ENCODE measurements at places on chromosomes 2 and 18.

DNA sequence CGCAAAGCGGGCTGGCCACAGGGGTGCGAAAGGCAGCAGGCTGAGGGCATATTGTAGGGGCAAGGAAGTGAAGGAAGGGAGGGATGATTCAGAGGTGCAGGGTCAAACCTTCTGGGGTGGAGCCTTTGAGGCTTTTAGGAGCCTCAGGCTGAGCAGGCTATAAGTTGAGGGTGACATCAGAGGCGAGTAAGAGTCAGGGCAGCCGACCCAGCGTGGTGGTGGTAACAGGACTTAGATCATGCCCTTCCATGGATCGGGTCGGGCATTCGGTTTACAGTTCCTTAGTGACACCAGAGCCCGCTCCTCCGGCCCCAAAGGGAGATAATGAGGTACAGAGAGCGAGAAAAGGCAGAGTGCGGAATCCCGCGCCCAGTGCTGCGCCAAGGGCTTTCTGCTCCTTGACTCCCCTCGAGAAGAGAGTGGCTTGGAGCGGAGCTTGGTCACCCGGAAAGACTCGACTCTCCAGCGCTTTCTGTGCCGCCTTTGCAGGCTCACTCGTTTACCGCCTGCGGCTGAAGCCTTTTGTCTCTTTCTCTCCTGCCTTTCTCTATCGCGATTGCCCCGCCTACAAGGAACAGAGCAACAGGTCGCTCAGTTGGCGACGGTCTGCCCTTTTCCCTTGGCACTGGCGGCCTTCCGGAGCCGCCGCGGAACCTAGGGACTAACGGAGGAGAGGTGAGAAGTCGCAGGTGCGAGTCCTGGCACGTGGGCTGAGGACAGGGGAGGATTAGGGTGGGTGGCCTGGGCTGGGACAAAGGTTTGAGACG is 720 bp downstream of the LBX2 start:
- no peak for DNase-seq

GRCh38 chr18:36812678-36813077 is 16.1 kb downstream of the TPGS2 start:
- DNase-seq, result no peak

DNA sequence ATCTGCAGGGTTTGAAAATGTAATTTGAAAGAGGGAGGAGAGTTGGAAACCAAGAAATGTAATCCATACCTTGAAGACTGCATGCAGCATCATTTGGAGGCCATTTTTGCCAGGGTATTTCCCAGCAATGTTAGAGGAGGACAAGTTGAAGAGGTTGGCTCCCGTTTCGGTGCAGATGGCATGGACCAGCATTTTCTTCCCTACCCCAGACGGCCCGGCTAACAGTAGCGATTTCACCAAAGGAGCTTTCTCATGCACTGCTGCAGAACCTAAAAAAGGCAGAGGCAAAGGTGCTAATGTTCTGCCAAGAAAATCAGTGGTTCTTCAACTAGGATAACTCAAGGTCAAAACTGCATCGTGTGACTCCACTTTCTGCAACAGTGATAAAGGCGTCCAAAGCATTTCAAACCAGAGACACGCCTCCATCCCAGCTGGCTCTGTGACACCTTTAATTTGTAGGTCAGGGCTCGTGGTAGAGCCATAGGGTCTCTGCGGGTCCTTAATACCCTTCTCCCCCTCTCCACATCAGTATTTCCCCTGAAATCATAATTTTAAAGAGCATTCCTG is 99.6 kb upstream of the ASB18 start:
- no peak for DNase-seq

GRCh38 chr2:112962308-112963175 is 15.3 kb upstream of the IL36G start:
- peak; percentile 56 for DNase-seq

DNA sequence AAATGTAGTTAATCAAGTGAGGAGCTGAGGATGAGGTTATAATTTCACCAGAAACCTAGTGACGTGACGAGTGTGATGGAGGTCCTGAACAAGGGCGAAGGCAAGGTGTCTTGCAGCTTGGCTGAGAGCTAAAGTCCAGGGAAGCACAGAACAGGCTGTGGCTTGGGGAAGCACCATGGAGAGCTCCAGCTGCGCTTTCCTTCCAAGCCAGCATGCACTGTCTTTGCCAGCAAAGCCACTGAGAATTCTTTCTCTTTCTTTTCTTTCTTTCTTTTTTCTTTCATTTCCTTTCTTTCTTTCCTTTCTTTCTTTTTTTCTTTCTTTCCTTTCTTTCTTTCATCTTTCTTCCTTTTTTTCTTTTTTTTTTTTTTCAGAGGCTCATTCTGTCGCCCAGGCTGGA is 239.3 kb downstream of the FBXO15 start:
- no peak for DNase-seq

DNA sequence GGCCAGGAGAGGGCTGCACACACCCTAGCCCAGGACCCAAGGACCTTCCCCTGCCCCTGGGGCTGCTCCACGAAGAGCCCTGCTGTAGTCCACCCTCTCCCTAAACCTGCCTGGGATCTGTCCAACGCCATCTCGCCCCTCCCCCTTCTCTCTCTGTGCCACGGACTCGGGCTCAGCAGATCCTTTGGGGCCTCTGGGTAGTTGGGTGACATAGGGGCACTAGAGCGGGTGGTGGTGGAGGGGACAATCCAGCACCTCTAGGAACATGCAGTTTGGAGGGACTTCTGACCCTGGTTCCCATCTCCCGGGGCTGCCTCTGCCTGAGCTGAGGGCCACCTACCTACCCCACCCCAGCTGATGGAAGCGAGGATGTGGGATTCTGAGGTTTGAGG is 7.3 kb upstream of the CRYBA2 start:
- no peak for DNase-seq

DNA sequence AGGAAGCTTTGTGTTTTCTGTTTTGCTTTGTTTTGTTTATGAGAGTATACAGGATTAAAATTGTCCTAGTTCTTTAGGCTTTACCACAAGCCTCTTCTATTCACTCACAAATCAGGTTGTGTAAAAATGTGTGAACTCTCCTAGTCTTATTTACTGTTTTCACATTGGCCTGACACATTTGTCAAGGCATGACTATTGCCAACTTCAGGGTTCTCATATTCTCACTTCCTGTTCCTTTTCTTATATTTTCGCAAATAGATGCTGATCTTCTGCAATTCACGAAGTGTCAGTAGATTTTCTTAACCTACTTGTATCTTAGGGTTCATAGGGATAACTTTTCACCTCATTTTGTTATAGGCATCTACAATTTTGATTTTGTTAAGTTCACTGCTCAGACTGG is 67.1 kb downstream of the CCDC102B start:
- DNase-seq, result no peak

DNA sequence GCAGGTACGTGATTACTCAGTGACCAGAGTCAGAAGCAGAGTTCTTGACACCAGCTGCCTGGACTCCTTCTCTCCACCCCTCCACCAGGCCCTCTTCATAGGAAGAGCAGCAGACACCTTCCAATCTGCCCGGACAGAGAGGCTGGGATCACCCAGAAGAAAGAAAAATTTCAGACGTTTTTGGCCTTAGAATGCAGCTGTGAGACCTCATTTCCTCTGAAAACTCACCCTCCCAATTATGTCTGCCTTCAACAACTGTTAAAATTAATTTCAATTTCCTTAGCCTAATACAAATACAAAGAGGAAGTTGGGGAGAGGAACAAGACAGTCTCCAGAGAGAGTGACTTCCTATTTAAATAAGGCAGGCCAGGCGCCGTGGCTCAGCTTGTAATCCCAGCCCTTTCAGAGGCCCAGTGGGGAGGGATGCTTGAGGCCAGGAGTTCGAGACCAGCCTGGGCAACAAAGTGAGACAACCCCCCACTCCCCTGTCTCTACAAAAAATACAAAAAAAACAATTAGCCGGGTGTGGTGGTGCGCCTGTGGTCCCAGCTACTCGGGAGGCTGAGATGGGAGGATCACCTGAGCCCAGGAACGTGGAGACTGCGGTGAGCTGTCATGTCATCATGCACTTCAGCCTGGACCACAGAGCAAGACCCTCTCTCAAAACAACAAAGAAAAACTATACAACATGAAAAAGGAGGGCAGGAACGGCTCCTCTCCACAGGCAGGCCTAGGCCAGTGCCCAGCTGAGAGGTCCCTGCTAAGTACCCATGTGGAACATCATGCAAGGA is 1.6 kb downstream of the SLC66A2 start:
- no peak for DNase-seq

DNA sequence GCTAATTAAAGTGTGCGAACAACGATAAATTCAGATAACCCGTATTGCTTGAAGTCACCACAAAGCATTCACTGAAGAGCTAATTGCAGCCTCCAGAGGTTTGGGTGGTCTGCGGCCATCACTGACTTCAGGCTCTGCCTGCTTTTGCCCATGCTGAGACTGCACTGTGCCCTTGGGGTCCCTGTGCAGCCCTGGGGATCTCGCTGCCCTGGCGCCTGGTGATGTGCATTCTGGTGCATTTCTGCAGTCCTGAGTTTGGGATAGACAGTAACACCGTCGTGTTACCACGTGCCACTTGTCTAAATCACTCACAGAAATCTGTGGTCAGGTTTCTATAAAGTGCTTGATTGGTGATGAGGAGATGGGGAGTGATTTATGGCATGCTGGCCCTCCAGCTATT is 27.6 kb downstream of the LDLRAD4 start:
- DNase-seq, result peak; percentile 62

DNA sequence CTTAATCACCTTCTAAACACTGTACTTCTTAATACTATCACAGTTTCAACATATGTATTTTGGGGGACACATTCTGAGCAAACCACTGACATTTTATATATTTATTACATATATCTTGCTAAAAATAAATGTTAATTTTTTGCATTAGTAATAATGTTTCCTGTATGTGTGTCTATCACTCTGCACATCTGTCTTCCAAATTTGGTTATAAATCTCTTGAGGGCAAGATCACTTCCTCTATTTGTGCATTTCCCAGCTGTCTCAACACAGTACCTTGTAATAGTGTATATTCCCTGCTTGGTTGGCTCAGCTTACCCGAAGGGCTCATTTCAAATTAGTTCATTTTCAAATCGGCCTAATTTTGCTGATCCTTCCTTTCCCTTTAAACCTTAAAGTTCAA is 617.1 kb upstream of the GYPC start:
- no peak for DNase-seq

- DNase-seq, result no peak
Measured at GRCh38 chr2:105413206-105413605, 14.4 kb upstream of the FHL2 start.

GRCh38 chr2:10932345-10933151 is 20.8 kb downstream of the KCNF1 start:
- DNase-seq, result peak; percentile 82
